ENCODE measurements at places on chromosomes 6 and 20.
A peak's percentile ranks its signal among the peaks of the same experiment; 100 is the strongest.

GRCh38 chr6:115798229-115798628 lies 262.5 kb downstream of the FRK start:
- H3K36me3 ChIP-seq: no peaks in the 10 kb centered on the region
- H3K27me3 ChIP-seq: no peaks in the 10 kb centered on the region
- H3K4me3 ChIP-seq: no peak overlapping the region
- H3K4me1 ChIP-seq: no peaks in the 10 kb centered on the region
- DNase-seq: no peak

GRCh38 chr6:139939189-139939979 lies 564.9 kb upstream of the CITED2 start:
- H3K27ac ChIP-seq: no peak overlapping the region
- no peak overlapping the region for H3K4me3 ChIP-seq
- H3K27me3 ChIP-seq: no peaks in the 10 kb centered on the region
- DNase-seq: no peak

GRCh38 chr6:147019001-147019400 lies 185.2 kb upstream of the STXBP5 start:
- H3K27ac ChIP-seq: no peak overlapping the region
- DNase-seq: no peak
- no peaks in the 10 kb centered on the region for H3K4me1 ChIP-seq
- H3K36me3 ChIP-seq: no peaks in the 10 kb centered on the region
- H3K4me3 ChIP-seq: no peak overlapping the region

- no peaks in the 10 kb centered on the region for H3K36me3 ChIP-seq
- DNase-seq: no peak
- no peak overlapping the region for H3K4me3 ChIP-seq
- H3K27me3 ChIP-seq: no peaks in the 10 kb centered on the region
- H3K27ac ChIP-seq: no peak overlapping the region
- no peaks in the 10 kb centered on the region for H3K4me1 ChIP-seq
These were observed 102.9 kb upstream of the MCHR2 start for GRCh38 chr6:100096936-100097335.

GRCh38 chr20:63900413-63900812 lies 5.5 kb downstream of the DNAJC5 start:
- H3K4me1 ChIP-seq: no peaks in the 10 kb centered on the region
- no peak overlapping the region for H3K4me3 ChIP-seq
- H3K27me3 ChIP-seq: no peaks in the 10 kb centered on the region

GRCh38 chr6:29736563-29736962 lies 13.3 kb downstream of the HLA-F start:
- DNase-seq: no peak
- H3K4me1 ChIP-seq: no peaks in the 10 kb centered on the region
- H3K4me3 ChIP-seq: no peak overlapping the region
- no peaks in the 10 kb centered on the region for H3K36me3 ChIP-seq
- H3K27ac ChIP-seq: no peak overlapping the region
- no peaks in the 10 kb centered on the region for H3K27me3 ChIP-seq

DNA sequence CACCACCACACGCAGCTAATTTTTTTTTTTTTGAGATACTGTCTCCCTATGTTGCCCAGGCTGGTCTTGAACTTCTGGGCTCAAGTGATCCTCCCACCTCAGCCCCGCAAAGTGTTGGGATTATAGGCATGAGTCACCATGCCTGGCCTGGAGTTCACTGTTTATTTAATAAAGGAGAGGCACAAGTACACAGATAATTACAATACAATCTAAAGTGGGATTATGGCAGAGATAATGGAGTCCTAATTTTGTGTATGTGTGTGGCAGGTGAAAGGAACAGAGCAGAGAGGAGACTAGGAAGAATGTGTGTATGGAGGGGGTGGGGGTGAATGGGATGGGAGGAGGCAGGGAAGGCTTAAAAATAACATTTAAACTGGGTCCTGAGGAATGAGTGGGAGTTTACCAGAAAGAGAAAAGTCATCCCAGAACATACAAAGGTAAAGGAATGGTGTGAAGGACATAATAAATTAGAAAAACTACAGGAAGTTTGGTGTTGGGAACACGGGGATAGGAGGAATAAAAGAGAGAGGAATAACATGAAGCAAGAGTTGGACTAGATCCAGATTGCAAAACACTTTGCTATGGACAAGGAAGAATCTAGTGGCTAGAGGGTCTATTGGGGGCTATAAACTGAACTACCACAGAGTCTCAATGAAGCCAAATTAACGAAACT lies 4.4 kb downstream of the NCOA5 start:
- no peak overlapping the region for H3K27ac ChIP-seq
- no peaks in the 10 kb centered on the region for H3K4me1 ChIP-seq
- DNase-seq: no peak
- no peaks in the 10 kb centered on the region for H3K27me3 ChIP-seq

DNA sequence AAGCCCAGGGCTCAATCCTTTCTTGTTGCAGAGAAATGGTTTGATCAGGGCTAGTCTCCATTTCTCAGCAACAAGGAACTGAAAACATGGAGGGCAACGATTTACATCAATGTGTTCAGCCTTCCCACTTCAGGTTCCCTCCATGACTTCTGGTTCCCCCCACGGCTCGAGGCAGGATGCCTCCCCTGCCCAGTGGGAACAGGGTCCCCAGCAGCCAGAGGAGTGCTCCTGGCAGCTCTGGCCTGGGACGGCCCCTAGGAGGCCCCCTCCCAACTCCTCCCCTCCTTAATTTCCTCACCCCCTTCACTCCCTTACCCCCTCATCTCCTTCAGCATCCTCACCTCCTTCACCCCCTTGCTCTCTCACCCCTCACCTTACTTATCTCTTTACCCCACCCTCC lies 283.8 kb downstream of the CDC5L start:
- H3K27me3 ChIP-seq: no peaks in the 10 kb centered on the region
- H3K4me3 ChIP-seq: no peak overlapping the region
- no peak overlapping the region for H3K27ac ChIP-seq
- no peak for DNase-seq
- no peaks in the 10 kb centered on the region for H3K36me3 ChIP-seq

DNA sequence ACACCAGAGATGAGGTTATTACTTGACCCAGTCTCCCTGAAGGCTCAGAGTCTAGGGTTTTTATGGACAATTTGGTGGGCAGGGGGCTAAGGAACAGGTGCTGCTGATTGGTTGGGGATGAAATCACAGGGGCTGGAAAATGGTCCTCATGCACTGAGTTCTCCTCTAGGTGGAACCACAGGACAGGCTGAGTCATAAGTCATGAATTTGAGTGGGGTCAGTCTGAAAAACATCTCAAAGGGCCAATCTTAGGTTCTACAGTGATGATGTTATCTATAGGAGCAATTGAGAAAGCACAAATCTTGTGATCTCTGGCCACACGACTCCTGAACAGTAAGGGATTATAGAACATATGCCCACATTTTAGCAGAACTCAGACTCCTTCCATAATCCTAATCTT lies 5.9 kb upstream of the MRS2 start:
- no peak overlapping the region for H3K27ac ChIP-seq
- no peak overlapping the region for H3K4me3 ChIP-seq
- H3K36me3 ChIP-seq: no peaks in the 10 kb centered on the region
- H3K4me1 ChIP-seq: peaks cover 4% of the 10 kb centered on the region
- no peak for DNase-seq

DNA sequence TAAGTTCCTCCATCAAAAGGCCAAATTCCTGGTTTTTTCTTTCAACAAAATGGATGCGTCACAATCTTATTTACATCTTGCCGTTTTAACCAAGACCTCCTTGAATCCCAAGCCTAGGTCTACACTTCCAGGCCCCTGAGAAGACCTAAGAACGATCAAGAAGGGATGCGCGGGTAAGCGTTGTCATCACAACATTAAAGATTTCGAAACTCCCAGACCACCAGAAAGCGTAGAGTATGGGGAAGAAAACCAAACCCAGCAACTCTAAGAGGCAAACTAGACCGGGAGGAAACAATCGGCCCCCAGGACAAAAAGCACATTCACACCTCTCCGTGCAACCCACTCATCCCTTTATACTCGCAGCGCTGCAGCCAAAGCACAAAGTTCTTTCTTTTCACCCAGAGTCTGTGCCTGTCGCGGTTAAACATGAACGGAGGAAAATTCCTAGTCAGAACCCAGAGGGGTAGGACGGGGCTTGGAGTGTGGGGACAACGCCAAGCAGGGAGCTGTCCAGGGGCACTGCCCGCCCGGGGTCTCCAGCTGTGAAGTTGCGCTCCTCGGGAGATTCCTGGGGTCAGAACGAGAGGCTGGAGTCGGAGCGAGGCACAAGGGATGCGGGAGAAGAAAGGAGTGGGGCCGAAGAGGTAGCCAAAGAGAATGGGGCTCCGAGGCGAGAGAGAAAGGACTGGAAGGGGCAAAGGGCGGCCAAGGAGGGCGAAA lies 725 bp downstream of the OSER1 start:
- no peaks in the 10 kb centered on the region for H3K36me3 ChIP-seq
- peak overlapping the region; percentile 85 for H3K4me3 ChIP-seq
- no peaks in the 10 kb centered on the region for H3K4me1 ChIP-seq
- DNase-seq: no peak
- H3K27me3 ChIP-seq: no peaks in the 10 kb centered on the region

- peaks cover 8% of the 10 kb centered on the region for H3K36me3 ChIP-seq
- H3K4me3 ChIP-seq: no peak overlapping the region
- H3K27me3 ChIP-seq: no peaks in the 10 kb centered on the region
- no peak for DNase-seq
These were observed 54.4 kb downstream of the DHX35 start for GRCh38 chr20:39016506-39016905.

DNA sequence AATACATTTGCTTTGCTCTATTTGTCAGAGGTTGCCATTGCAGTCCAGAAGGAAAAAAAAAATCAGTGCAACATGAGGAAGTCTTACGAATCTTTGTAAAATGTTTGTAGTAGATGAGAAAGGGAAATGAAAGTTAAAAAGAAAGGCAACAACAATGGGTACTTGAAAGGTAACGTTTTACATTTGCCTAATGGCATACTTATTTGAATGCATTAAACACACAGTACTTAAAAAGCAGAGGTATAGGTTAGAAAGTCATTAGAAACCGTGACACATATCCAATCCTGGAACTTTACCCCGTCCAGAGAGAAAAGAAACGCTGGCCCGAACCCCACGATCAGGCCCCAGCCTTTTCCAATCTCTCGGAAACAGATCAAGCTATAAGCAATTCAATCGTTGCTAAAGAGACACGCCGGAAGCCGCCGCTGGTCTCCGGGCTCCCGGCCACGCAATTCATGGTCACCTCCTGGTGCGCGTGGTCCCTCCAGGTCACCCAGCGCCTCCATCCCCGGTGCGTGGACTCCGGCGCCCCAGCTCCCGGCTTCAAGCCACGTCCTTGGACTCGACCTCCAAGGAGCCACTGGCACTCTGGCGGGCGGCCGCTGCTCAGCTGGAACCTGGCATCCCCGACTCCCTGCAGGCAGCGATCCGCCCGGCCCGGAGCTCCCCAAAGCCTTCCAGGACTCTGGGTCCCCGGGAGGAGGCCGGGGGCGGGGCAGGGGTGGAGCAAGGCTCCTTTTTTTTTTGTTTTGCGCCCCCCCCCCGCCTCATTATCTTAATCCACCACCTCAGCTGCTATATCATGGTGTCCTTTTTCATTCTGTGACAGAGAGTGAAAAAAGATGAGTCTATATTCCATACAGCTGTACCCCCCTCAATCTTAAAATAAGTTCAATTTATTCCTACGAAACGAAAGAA lies at the start of gene SLC18B1:
SLC18B1 (minus strand) TSS at position 687 of the 918 bp plus-strand sequence; CDS start at position 506, 181 bp downstream.
- H3K4me3 ChIP-seq: peak within 1 kb of the TSS; percentile 60
- no peaks in the 10 kb centered on the region for H3K4me1 ChIP-seq
- no peaks in the 10 kb centered on the region for H3K36me3 ChIP-seq
- H3K27ac ChIP-seq: no peak within 1 kb of the TSS
- no peak for DNase-seq

DNA sequence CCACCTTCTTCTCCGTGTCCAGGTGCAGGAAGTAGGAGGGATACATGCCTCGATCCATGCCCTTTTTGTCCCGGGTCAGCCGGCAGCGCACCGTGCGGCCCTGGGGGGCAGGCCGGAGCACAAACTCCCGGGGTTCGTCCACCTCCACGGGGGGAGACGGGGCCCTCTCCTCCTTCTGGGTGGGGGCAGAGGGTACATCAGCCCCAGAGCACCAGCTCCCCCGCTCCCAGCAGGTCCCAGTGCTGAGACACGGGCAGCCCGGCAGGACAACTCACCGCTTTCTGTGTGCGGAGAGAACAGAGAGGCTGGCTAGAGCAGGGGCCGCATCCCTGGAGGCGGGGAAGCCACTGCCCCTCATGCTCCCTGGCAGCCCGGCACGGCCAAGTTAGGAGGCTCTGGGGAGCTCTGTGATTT lies 6.7 kb downstream of the TULP1 start:
- H3K36me3 ChIP-seq: no peaks in the 10 kb centered on the region
- DNase-seq: no peak
- H3K4me3 ChIP-seq: no peak overlapping the region
- H3K27ac ChIP-seq: no peak overlapping the region
- no peaks in the 10 kb centered on the region for H3K4me1 ChIP-seq

DNA sequence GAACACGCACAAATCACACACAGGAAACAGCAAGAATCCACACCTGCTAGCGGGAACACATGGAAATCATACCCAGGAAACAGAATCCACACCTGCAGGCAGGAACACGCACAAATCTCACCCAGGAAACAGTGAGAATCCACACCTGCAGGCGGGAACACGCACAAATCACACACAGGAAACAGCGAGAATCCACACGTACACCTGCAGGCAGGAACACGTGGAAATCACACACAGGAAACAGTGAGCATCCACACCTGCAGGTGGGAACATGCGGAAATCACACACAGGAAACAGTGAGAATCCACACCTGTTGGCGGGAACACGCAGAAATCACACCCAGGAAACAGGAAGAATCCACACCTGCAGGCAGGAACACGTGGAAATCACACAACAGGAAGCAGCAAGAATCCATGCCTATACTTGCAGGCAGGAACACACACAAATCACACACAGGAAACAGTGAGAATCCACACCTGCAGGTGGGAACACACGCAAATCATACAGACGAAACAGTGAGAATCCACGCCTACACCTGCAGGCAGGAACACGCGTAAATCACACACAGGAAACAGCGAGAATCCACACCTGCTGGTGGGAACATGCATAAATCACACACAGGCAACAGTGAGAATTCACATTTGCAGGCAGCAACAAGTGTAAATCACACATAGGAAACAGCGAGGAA lies 108.6 kb downstream of the DLL1 start:
- H3K27me3 ChIP-seq: no peaks in the 10 kb centered on the region
- no peak overlapping the region for H3K4me3 ChIP-seq
- DNase-seq: no peak
- no peak overlapping the region for H3K27ac ChIP-seq
- no peaks in the 10 kb centered on the region for H3K4me1 ChIP-seq

- H3K27me3 ChIP-seq: peaks cover 24% of the 10 kb centered on the region
- H3K4me3 ChIP-seq: peak overlapping the region; percentile 51
- DNase-seq: no peak
These were observed 547 bp upstream of the ESR1 start for GRCh38 chr6:151806757-151807512.

GRCh38 chr6:1593958-1594314 lies 15.8 kb upstream of the FOXC1 start:
- no peaks in the 10 kb centered on the region for H3K27me3 ChIP-seq
- peaks cover 1% of the 10 kb centered on the region for H3K4me1 ChIP-seq
- DNase-seq: no peak
- no peak overlapping the region for H3K4me3 ChIP-seq
- no peak overlapping the region for H3K27ac ChIP-seq

GRCh38 chr6:125533710-125534397 lies 215.6 kb upstream of the HEY2 start:
- H3K4me3 ChIP-seq: no peak overlapping the region
- H3K27me3 ChIP-seq: peaks cover 1% of the 10 kb centered on the region
- no peak for DNase-seq
- no peaks in the 10 kb centered on the region for H3K36me3 ChIP-seq
- H3K27ac ChIP-seq: no peak overlapping the region

GRCh38 chr20:33022289-33022688 lies 9.2 kb upstream of the BPIFB6 start:
- H3K27me3 ChIP-seq: no peaks in the 10 kb centered on the region
- H3K4me3 ChIP-seq: no peak overlapping the region
- no peak for DNase-seq

Measured in iPS DF 6.9 (cell line).